ENCODE measurements at places on chromosomes 5 and 9.

GRCh38 chr5:155418960-155419579, 405.5 kb downstream of the KIF4B start:
- DNase-seq: no peak

DNA sequence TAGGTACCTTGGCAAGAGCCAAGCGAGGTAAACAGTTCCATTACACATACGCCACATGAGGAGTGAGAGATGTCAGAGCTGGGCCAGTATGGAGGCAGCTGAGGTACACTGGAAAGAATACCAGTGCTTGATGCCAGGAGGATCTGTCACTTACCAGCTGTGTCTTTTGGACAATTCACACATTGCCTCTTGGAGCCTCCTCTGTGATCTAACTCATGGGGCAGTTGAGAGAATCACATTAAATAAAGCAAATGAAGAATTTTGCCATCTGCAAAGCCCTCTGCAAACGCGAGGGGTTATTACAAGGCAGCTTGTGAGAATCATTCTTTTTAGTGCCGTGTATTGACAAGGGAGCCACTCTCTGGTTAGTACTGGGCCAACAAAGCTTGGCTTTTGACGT, 429.7 kb upstream of the KLF4 start:
- DNase-seq: no peak

DNA sequence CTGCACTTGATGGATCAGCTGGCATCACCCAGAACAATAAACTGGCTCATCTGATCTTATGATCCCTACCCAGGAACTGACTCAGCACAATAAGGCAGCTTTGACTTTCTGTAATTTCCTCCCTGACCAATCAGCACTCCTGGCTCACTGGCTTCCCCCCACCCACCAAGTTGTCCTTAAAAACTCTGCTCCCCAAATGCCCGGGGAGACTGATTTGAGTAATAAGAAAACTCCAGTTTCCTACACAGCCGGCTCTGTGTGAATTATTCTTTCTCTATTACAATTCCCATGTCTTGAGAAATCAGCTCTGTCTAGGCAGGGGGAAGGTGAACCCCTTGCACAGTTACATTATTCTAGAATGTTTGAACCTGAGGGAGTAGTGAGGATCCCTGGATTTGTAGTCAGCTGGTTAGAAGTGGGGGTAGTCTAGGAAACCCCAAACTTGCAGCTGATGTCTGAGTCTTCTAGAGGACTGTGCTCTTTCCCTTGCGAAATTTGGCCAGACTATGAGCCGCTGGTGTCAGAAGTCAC, 111.7 kb upstream of the NEK6 start:
- DNase-seq: no peak

DNA sequence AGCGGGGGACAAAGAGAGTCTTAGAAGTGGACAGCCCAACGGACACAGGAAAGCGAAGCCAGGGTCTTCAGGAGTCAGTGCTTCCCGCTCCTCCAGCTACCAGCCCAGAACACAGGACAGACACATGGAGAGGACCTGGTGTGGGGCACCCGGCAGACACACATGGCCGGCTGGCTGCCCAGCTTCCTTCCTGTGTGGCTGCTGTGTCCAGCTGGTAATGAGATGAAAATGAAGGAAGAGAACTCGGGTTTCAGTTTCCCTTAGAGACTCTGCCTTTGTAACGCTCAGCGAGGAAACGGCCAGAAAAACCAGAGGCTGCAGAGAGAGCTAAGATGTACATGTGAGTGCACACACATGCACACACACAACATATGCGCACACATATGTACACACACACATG, 87.5 kb downstream of the SECISBP2 start:
- DNase-seq: no peak

DNA sequence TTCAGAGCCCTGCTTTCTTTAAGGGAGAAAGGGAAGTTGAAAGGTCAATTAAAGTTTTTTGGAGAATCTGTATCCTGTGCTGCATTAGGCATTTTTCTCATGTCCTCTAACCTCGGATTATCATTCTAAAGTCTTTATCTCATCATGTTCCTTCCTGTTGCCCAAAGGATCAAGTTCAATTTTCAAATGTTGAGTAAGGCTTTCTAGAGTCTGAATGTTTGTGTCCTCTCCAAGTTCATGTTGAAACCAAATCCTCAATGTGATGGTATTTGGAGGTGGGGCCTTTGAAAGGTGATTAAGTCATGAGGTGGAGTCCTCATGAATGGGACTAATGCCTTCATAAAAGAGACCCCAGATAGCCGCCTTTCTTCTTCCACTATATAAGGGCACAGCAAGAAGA, 20.2 kb upstream of the TNC start:
- no peak for DNase-seq

Measured in stimulated activated CD8-positive, alpha-beta memory T cell treated with anti-CD3 and anti-CD28 coated beads, Interleukin-4, amount 100 ng/mL, for 4 hours (primary cell).